ENCODE measurements at places on chromosomes 7 and 10. TPM values are rescaled to one million over a fixed set of nuclear protein-coding genes. Genes with fewer than 3 reads are reported as not detected.
A peak's percentile ranks its signal among the peaks of the same experiment; 100 is the strongest.

DNA sequence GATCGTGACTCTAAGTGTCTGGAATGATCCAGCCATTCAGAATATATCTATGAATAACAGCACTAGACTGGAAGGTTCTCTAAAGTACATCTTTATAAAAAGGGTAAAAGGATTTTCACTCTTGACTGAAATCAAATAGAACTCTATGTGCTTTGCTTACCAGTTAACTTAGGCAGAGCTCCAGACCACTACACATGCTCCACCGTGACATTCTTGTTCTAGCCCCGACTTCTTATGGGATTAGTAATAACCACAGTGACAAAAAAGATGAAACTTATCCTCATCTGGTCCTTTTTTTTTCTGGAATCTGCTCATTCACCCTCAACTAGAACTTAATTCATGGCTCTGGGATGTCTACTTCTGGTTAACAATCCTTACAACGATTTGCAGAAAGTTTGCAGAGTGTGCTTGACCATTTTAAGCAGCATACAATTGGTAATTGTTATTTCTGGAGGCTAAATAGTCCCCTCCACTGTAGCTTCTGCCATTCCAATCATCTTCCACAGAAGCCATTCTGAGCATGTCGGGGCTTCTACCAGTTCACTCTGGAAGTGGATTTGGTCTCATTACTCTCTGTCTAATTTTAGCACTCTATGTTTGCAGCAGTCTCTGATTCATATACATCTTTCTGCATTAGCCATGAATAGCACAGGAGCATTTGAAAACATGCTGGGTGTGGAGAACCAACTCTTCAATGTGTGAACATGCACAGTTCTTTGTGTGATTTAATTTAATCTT lies 163.7 kb upstream of the CDC14C start:
- no peak for DNase-seq
- H3K4me1 ChIP-seq: no peaks in the 10 kb centered on the region
- no peak overlapping the region for H3K27ac ChIP-seq

Gene BMPER
- total RNA-seq: not detected

DNA sequence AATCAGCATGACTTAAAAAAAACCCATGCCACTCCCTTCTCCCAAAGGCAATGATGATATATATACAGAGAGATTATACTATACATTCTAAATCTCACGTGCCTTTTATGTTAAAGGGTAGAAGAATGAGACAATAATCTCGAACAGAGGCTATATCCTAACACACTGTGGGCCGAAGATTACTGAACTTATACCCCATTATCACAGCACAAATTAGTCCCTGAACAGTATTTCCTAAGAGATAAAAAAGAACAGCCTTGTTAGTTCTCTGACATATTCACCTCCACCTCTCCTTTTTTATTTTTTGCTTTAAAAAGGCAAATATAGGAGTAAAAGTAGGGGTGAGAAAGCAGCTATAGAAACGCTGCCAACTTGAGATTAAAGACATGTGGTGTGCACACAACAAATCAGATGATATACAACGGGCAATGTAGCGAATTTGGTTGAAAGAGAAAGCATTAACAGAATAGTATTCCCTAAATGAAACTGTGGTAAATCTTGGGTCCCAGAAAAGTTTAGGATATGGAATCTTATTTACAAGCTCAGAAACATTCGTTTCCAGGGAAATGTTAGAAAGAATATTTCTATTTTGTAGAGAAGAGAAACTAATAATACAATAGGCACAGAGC lies 69.5 kb downstream of the JMJD1C start:
- no peak overlapping the region for H3K4me3 ChIP-seq
- H3K4me1 ChIP-seq: no peaks in the 10 kb centered on the region
- no peak for DNase-seq
- H3K27ac ChIP-seq: no peak overlapping the region

Gene NACAD
- total RNA-seq: 0.92 TPM

Gene GPR37
- under 0.01 TPM for total RNA-seq

DNA sequence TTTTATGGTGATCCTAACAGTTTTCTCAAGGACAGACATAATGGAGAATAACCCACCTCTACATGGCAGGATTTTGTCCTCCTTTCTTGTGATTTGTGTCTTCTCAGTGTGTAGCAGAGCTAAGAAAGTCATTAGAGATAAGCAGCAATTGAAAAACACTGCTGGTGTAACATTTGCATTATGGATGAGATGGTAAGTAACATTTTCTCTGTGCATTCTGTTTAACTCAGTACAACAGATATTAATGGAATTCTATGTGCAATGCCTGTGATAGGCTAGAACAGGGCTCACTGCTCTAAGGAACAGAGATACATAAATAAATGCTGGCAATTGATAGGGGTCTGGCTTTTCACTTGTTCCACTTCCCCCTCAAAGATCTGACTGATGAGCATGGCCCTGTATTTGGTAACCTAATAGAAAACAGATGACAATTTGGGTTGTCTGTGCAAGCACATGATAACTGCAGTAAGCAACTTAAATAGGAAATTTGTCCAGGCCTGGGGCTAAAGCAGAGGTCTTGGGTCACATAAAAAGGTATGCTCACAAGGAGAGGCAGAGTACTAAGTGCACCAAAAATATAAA lies 560.3 kb upstream of the POM121L12 start:
- H3K27me3 ChIP-seq: no peaks in the 10 kb centered on the region
- H3K4me3 ChIP-seq: no peak overlapping the region
- H3K36me3 ChIP-seq: no peaks in the 10 kb centered on the region

DNA sequence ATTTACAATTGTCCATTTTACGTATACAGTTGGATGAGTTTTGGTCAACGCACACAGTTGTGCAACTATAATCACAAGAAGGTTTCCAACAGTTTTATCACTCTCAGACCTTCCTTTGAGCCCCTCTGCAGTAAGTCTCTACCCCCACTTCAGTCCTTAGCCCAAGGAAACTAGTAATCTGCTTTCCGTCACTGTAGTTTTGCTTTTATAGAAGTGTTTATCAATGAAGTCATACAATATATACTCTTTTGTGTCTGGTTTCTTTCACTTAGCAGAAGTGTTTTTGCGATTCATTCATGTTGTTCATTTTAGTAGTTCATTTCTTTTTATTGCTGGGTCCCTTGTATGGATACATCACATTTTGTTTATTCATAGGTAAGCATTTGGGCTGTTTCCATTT lies 92.9 kb upstream of the PIP4K2A start:
- H3K27ac ChIP-seq: no peak overlapping the region
- H3K27me3 ChIP-seq: no peaks in the 10 kb centered on the region
- peaks cover 11% of the 10 kb centered on the region for H3K4me1 ChIP-seq
- H3K4me3 ChIP-seq: no peak overlapping the region
- DNase-seq: no peak
- H3K36me3 ChIP-seq: no peaks in the 10 kb centered on the region

DNA sequence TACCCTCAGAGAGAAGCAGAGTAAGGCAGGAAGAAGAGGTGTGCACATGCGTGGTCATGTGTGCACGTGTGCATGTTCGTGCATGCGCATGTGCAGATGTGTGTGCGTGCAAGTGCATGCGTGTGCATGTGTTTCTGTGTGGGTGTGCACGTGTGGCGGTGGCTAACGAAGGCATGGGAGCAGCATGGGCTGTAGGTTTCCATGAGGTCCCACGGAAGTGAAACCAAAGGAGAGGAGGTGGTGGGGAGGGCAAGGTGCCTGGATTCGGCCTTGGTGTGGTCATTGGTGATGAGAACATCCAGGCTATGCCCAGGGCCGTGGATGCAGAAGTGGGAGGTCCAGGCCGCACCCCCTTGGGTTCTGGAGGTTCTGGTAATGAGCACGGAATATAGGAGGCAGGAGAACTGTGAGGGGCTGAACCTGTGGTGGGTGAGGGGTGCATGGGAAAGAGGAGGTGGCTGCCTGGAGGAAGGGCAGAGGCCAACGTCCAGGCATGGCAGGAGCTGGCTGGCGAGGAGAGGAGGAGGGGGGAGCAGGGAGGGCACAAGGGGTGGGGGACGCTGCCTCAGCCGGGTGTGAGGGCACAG lies 2.4 kb upstream of the INPP5A start:
- no peak overlapping the region for H3K27ac ChIP-seq
- H3K27me3 ChIP-seq: no peaks in the 10 kb centered on the region
- H3K4me1 ChIP-seq: peaks cover 35% of the 10 kb centered on the region
- no peaks in the 10 kb centered on the region for H3K36me3 ChIP-seq
- DNase-seq: peak; percentile 22

DNA sequence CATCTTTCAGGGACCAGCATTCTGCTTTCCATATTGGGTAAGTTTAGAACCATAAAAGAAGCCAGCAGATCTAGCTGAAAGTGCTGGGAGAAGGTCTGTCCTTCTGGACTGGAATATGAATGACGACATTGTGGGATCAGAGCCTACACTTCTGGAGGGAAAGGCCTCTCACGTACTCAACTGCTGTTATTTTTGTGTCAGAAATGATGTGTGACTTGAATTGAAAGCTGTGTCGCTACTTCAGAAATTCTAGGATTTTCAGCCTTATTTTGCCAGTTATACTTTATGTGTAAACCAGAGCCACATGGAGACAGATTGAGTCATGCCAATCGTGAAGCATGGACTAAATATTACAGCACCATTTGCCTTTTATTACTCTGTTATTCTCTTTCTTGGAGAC lies 231.0 kb downstream of the KIAA1217 start:
- H3K4me1 ChIP-seq: peaks cover 14% of the 10 kb centered on the region
- DNase-seq: no peak
- no peaks in the 10 kb centered on the region for H3K27me3 ChIP-seq
- peak overlapping the region; percentile 61 for H3K27ac ChIP-seq
- H3K4me3 ChIP-seq: no peak overlapping the region
- H3K36me3 ChIP-seq: no peaks in the 10 kb centered on the region

Gene AGR2
- 145 TPM for total RNA-seq

GRCh38 chr7:30019387-30019786 lies 7.1 kb downstream of the FKBP14 start:
- H3K4me1 ChIP-seq: peaks cover 3% of the 10 kb centered on the region
- no peak overlapping the region for H3K4me3 ChIP-seq
- H3K36me3 ChIP-seq: peaks cover 37% of the 10 kb centered on the region
- no peak overlapping the region for H3K27ac ChIP-seq

DNA sequence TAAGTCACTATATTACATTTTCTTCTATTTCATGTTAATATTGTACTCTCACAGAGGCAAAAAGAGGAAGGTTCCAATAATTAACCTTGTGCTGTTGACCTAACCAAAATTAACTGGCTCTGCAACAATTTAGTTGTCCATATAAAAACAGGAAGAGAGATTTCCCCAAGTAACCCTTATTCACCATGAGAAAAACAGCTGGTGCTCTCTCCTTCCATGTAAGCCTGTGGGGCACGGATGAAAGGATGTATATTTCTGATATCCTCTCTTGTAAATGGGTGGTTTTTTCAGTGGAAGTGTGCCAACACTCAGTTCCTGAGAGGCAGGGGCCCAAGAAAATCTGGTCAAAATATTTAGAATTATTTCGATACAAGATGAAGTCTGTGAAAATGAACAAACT lies 358.1 kb downstream of the CRPPA start:
- no peak overlapping the region for H3K4me3 ChIP-seq
- H3K27ac ChIP-seq: peak overlapping the region; percentile 1

DNA sequence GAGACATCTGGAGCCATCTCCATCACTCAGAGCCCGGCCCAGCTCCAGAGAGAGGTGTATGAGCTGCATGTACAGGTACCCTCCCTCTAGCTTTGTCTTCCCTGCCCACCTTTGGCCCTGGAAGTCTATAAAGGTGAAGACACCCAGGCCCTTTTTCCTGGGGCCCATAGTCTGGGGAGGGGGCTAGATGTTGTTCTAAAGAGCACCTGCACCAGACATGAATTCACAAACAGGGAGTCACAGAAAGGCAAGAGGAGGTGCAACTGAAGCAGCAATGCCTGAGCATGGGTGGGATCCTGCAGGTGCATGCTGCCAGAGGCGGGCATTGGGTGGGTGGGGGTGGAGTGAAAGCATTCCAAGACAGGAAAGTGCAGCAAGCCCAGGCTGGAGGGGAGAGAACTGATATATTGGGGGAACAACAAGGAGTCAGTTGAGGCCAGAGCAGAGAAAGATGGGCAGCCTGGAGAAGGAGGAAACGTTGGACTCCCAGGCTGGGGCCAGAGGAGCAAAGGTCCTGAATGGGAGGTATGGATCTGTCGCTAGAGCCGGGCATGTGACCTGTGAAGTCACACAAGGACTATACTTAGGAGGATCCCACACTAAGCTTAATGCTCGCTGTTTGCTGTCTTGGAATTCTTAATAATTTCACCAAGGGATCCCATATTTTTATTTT lies 11.7 kb downstream of the CDHR1 start:
- no peak overlapping the region for H3K27ac ChIP-seq
- H3K36me3 ChIP-seq: no peaks in the 10 kb centered on the region
- DNase-seq: no peak
- no peak overlapping the region for H3K4me3 ChIP-seq

GRCh38 chr7:77570330-77571011 lies 33.4 kb downstream of the PTPN12 start:
- peaks cover 43% of the 10 kb centered on the region for H3K4me1 ChIP-seq
- no peak for DNase-seq
- H3K36me3 ChIP-seq: peaks cover 38% of the 10 kb centered on the region
- no peak overlapping the region for H3K4me3 ChIP-seq
- no peak overlapping the region for H3K27ac ChIP-seq
- no peaks in the 10 kb centered on the region for H3K27me3 ChIP-seq

Gene OR2AE1
- total RNA-seq: not detected

DNA sequence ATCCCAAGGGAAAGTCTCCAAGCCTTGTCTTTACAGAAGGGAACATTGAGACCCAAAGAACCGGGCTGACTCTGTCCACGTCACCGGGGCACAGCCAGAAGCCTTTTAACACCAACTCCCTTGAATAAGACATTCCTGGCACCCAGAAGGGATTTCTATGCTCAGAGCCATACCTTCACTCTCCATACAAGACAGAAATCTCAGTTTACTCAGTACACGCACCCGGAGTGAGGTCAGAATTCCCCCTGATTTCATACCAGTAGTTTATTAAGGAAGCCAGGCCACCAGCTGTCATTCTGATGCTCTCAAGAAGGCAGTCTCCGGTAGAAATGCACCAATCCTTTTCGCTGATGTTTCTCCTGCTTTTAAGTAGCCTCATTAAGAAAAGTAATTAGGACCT lies 134.2 kb upstream of the KCNMA1 start:
- no peak for DNase-seq
- no peak overlapping the region for H3K27ac ChIP-seq
- H3K36me3 ChIP-seq: no peaks in the 10 kb centered on the region
- H3K27me3 ChIP-seq: no peaks in the 10 kb centered on the region

DNA sequence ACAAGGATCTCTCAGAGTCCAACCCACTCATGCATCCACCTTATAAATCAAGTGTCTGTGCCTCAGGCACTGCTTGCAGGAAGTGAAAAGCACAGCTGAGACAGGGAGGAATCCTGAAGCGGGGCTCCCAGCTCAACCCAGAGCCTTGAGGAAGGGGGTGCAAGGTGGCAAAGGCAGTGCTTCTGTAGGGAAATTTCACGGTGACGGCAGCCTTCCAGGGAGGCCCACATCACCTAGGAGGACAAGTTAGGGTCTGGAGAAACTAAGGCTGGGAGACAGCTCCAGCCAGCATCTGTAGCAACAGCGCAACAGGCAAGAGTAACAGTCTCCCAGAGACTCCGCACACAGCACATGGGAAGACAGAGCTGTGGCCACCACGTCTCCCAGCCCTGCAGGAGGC lies 2.7 kb downstream of the AOC1 start:
- no peak overlapping the region for H3K4me3 ChIP-seq
- H3K4me1 ChIP-seq: no peaks in the 10 kb centered on the region
- no peak overlapping the region for H3K27ac ChIP-seq
- no peaks in the 10 kb centered on the region for H3K36me3 ChIP-seq
- no peak for DNase-seq

Gene DDC
- 95.0 TPM for total RNA-seq

Gene CHN2
- total RNA-seq: 15.1 TPM

Gene PSD
- 24.5 TPM for total RNA-seq

GRCh38 chr7:76133164-76133775 lies 68.4 kb upstream of the SRRM3 start:
- no peaks in the 10 kb centered on the region for H3K36me3 ChIP-seq
- no peaks in the 10 kb centered on the region for H3K4me1 ChIP-seq
- H3K4me3 ChIP-seq: no peak overlapping the region
- H3K27me3 ChIP-seq: no peaks in the 10 kb centered on the region
- no peak overlapping the region for H3K27ac ChIP-seq
- DNase-seq: no peak

Gene RNF133
- 15.8 TPM for total RNA-seq

Gene C10orf53
- not detected for total RNA-seq

All from stomach (tissue), 19 donors.